Cortex of kidney (tissue), 1 donor: ENCODE measurements at places on chromosomes 7 and 10.

DNA sequence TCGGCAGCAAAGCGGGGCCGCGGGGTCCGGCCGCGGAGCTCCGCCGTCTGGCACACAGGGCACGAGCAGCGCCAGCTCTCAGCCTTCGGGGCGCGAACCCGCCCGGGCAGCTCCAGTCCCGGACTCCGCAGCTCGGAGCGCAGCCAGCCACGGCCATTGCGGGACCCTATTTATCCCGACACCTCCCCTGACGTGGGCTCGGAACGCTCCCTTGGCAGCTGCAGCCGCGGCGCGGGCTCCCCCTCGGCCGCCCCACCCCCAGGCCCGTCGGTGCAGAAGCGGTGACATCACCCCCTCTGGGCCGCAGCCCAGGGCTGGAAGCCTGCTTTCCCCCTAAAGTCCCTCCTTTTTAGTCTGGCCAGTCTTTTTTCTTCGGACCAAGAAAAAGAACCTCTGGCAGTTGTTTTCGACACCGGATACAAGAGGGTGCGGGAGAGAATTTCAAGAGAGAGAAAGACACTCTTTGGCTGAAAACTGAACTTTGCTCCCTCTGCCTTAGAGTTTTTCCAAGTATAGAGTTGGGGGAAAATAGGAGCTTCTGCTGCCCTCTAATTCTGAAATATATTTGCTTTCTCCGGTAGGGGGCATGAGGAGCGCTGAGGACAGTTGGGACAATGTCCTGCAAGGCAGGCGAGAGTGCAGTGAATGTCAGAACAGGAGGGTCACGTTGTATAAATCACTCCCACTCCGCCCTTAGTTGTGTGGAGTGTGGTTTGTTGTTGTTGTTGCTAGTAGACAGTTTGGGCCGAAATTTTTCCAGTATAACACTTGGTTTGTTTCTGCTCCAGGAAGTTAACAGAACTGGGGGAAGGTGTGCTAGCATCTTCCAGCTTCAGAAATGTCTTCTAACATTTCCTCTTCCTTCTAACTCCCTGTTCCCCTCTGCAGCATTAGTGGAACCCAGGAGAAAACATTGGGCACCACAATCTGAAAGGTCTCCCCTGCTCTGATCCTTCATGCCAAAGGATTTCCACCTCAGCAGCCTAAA lies at the start of gene SFRP4:
Gene SFRP4 (minus strand): TSS at position 145 of the 988 bp plus-strand sequence. CDS start 280 bp downstream, outside the sequence.
- no peak for DNase-seq

DNA sequence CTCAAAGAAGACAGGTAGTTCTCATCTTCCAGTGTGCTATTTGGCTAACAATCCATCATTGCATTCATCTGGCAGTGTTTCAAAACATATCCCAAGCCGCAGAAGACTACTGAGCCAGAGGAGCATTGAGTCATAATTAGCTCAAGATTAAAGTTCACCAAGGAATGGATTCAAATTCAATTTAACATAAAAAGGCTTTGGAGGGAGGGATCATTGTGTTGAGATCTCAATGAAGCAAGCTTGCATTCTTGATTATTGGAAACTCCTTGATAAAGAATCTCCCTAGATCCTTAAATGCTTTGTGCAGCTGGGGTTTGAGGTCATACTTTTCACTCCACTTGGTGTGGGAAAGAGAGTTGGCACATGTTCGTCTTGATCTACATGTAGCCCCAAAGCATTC lies 142.8 kb upstream of the SEMA3A start:
- DNase-seq = no peak

DNA sequence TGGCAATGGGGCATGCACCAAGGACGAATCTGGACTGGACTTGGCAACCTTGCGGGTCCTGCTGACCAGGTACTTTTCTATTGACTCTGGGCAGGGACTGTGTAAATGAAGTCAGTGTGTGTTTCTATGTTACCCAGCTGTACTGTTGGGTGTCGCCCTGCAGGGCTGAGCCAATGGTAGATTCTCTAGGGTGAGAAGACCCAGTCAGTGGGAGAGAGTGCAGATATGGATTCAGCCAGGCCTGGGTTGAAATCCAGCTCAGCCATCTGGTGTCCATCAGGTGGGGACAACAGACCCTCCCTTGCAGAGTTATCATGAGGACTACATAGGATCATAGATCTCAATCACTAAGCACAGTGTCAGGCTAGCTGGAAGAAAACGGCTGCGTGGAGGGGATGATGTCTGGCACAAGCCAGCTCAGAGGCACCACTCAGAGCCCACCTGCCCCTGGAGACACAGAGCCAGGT lies 4.9 kb upstream of the PPIF start:
- no peak for DNase-seq

- DNase-seq = no peak
Measured at GRCh38 chr10:33263453-33263852, 71.0 kb downstream of the NRP1 start.

GRCh38 chr10:3526727-3527501 lies 258.1 kb downstream of the KLF6 start:
- no peak for DNase-seq
